ENCODE measurements at places on chromosomes 1 and 21.
A peak's percentile ranks its signal among the peaks of the same experiment; 100 is the strongest.

- DNase-seq, result no peak
Observed at GRCh38 chr1:47644212-47644573, 206.3 kb downstream of the FOXD2 start.

DNA sequence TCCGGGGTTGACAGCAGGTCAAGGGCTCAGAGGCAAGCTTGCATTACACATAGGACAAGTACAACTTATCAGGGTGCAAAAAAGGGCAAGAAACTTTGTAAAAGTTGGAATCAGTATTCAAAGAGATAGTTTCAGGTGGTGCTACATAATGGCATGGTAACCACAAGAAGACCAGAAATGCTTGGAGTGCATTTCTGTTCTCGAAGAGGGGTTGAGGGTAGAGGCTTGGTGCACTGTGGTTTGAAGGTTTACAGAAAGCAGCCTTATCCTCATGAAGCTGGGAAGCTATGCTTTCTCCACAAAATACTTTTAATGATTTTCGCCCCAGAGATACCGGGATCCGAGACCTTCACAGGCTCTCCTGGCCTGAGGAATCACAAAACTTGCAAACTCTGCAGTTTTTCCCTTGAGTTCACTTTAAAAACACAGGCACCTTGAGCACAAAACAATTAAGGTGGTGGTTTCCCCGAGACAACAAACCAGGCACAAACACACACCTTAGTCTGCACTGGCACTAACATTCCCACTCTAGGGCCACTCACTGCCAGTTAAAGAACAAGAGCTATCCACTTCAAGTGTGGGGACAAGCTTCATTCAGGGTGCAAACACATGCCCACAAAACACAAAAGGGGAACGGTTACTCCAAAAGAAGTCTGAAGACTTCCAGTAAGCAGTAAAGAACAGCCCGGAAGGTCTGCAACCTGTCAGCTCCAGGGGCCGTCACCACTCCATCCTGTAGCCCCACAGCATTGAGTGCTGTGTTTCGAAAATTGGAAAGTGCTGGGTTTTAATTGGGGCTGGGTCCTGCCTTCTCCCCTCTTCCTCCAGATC is 29.8 kb upstream of the NFIA start:
- DNase-seq, result no peak

- no peak for DNase-seq
Observed at GRCh38 chr1:201653233-201653632, 114.3 kb downstream of the NAV1 start.

- no peak for DNase-seq
Observed at GRCh38 chr1:201536558-201536957, 2.4 kb upstream of the NAV1 start.

- no peak for DNase-seq
Observed at GRCh38 chr1:94757931-94758330, 62.2 kb upstream of the SLC44A3 start.

GRCh38 chr1:17080880-17081279 is 27.0 kb upstream of the SDHB start:
- peak; percentile 62 for DNase-seq

DNA sequence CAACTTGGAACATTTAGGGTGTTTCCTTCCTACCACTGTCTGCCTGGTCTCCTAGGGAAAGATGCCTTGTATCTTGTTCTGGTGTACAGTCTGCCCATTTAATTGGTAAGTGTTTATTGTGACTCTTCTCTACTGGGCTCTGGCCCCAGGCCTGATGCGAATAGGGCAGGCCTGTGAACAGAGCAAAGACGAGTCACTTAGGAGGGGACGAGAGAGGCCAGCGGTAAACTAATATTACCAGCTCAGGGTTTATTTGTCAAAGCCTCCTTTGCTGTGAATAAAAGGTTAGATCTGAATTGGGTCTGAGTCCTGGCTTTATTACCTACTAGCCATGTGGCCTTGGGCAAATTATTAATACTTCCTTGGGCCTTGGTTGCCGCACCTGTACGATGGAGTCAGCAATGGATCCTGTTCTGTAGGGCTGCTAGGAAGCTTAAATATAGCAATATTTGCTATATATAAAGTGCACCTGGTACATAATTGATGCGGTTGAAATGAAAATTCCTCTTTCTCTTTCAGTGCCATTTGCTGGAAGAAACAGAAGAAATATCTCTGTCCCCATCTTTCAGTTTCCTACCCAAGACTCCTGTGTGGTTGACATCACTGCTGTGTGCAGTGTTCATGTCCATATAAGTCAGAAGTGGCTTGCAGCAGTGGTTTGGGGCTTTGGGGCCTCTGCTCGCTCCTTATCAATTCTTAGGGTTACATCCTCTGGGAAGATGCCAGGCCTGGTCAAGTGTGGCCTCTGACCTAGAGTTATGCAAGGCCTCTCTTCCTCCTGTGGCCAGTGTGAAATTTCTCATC is 32.4 kb downstream of the MAPKAPK2 start:
- no peak for DNase-seq

DNA sequence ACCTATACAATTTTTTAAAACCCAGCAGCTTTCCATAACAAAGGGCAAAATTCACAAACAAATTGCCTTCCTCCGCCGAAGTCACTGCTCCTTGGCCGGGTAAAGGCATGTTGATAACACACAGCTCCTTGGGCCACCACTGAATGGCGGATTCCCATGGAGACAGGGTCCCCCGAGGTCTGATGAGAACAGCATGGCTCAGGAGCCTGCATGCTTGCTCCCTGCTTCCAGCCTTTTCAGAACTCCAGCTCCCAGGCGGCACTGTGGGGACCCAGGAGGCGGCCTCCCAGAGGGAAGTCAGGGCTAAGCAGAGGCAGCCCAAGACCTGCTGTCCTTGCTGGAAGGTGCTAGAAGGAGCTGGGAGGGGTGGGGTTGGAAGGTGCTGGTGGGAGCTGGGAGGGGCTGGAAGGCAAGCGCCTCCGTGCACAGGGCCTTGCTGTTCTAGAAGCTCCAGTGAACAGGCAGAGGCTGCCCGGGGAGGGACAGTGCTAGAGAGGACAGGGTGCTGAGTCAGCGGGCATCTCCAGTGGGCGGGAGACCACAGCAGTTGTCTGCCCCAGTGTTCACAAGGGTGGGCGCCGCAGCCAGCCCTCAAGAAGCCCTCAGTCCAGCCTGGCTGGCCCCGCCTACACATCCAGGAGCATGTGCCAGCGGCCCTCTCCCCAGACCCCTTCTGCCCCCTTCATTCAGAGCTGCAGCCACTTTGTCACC is 35.1 kb downstream of the PRDM16 start:
- no peak for DNase-seq

GRCh38 chr1:58422436-58422835 is 124.1 kb downstream of the OMA1 start:
- no peak for DNase-seq

- no peak for DNase-seq
Observed at GRCh38 chr1:69441496-69441895, 126.2 kb upstream of the LRRC7 start.

- no peak for DNase-seq
Observed at GRCh38 chr1:1625824-1626206, 6.2 kb upstream of the MMP23B start.

GRCh38 chr1:111987502-111987901 is 2.0 kb downstream of the KCND3 start:
- no peak for DNase-seq

- no peak for DNase-seq
Observed at GRCh38 chr1:78607334-78607927, 12.8 kb upstream of the IFI44L start.

DNA sequence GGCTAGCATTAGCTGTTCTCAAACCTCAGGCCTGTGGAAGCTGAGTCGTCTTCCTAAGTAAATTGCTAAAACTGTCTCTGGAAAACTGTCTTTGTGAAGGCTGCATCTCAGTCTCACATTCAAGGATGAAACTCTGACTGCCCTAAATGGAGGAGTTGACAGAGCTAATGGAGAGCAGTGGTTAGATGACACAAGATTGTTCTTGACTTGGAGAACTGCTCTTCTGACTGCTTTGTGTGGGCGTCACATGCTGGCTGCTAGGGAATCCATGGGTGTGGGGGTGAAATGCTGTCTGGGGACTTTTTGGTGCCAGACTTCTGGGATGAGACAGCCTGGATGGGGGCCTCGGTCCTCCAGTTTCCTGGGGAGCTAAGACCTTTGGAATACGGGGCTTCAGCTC is 24.5 kb upstream of the TSPAN2 start:
- DNase-seq, result no peak

DNA sequence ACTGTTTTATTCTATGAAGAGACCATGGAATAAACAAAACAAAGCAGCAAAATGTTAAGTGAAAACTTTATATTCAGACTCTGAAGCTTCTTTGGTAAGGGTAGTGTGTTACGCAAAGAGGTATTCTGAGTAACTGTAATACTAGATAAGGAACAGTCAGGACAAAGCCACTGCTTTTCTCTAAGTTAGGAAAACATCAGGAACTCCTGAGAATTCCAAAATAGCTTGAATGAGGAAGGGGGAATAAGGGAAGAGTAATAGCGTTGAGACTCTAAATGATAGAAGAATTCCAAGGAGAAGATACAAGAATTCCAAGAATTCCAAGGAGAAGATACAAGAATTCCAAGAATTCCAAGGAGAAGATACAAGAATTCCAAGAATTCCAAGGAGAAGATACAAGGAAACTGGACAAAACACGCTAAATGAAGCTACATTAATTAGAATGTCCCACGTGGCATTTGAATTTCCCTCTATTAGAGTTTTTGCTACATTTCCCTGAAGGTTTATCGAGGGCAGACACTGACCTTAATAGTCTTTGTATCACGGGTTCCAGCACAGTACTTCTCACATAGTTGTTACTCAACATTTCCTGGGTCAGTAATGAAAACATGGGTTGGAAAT is 71.5 kb downstream of the SMYD3 start:
- DNase-seq, result no peak

- no peak for DNase-seq
Observed at GRCh38 chr1:107679411-107679953, 285.5 kb downstream of the VAV3 start.
